ENCODE measurements at places on chromosomes 11 and 22.

DNA sequence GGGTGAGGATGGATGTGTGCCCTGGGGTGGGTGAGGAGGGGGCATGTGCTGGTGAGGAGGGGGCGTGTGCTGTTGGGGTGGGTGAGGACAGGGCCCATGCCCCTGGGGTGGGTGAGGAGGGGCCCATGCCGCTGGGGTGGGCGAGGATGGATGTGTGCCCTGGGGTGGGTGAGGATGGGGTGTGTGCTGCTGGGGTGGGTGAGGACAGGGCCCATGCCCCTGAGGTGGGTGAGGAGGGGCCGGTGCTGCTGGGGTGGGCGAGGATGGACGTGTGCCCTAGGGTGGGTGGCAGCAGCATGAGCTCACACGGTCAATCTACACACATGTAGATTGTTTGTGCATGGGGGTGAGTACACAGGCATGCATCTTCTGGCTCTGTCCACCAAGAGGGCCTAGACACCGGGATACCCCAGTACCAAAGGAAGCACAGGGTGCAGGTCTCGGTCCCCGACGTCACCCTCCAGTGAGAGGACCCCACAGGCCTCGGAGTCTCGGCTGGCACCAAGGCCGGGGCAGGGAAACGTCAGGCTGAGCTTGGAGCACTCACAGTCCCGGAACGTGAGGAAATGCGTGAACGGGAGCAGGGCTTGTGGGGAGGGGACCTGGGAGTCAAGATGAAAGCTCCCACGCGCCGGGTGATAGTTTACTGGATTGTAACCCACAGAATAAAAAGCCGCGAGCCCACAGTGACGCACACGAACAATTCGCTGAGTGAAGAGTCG is 37.4 kb upstream of the TOLLIP start:
- no peak for DNase-seq

DNA sequence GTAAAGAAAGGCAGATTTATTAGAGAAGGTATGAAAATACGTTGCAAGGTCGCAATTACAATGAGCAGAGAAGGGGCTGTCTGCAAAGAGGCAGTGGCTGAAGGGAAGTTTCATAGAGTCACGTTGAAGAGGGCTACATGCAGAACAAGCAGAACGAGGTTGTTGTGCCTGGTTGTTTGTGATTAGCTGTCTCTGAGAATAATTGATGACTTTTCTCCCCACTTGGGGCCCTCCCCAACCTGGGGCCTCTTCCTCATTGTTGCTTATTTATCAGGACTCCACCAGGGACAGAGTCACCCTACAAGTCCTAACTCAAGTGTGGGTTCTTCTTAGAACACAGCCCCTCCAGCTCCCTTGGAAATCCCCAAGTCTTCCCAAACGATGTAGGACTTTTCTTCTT is 29.1 kb downstream of the CSF2RB start:
- no peak for DNase-seq

GRCh38 chr11:60431251-60431650 is 1.9 kb downstream of the MS4A5 start:
- DNase-seq = no peak

DNA sequence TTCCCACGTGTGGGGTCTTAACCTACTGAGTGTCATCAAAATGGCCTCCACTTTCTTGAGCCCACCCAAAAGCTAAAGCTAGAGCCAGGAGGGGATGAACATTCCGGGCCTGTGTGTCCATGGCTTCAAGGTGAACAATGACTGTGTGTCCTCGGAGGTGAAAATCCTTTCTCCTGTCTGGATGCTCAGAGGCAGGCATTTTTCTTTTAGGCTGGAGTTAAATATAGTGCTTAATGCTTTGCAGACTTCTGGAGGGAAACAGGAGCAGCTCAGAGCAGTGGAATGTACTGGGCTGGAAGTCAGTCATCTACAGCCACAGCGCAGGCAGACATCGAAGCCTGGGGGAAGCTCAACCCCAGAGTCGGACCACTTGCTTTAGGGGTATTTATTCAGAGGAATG is 68.6 kb upstream of the TMEM45B start:
- no peak for DNase-seq

DNA sequence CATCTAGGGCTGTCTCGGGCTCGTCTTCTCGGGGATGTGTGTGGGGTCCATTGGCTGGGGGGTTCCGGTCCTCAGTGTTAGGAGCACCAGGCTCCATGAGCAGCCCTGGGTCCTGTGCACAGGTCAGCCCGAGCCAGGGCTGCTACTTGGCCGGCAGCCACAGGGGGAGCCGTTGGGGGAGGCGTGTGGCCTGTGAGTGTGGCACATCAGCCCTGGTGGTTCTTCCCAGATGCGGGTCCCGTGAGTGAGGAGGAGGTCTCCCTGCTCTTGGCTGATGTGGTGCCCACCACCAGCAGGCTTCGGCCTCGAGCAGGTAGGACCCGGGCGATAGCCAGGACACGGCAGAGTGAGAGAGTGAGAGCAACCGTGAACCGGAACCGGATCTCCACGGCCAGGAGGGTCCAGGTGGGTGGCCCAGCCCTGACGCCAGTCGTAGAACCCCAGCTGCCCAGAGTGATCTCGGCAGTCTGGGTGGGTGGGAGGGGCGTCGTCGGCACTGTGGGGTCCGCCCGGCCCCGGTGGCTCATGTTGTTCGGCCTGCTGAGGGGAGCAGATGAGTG is 18.5 kb downstream of the IRF7 start:
- DNase-seq = no peak

DNA sequence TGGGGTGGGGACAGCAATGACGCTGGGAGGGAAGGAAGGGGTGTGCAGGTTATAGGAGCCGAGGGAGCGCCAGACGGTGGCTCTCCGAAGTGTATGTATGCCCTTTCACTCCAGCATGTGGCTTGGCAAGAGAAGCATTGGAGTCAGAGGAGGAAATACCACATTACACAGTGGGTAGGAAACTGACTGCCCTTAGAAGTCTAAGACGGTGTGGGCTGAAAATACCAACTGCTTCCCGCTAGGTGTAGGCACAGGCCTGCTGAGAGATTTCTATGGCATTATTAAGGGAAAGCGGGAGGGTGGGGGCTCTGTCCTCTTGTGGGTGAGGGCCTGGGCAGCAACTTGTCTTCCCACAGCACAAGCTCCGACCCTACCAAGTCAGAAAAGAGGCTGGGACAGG is 44.7 kb downstream of the CACNG2 start:
- DNase-seq = no peak

DNA sequence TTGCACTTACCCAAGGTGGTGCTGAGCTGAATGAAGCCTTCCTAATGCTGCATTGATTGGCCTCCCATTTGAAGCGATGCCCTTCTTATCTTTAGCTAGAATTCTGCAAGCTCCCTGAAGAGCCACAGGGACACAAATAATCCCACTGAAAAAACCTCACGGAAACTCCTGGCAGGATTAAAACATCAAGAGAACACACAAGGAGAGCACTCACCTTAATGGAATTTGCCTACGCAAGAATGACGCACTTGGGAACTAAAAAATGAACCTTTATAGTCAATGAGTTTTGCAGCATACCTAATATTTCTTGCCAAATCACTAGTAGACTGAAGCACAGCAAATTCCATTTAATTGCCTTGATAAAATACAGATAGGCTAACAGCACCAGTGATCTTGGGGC is 232.8 kb upstream of the UBASH3B start:
- no peak for DNase-seq

DNA sequence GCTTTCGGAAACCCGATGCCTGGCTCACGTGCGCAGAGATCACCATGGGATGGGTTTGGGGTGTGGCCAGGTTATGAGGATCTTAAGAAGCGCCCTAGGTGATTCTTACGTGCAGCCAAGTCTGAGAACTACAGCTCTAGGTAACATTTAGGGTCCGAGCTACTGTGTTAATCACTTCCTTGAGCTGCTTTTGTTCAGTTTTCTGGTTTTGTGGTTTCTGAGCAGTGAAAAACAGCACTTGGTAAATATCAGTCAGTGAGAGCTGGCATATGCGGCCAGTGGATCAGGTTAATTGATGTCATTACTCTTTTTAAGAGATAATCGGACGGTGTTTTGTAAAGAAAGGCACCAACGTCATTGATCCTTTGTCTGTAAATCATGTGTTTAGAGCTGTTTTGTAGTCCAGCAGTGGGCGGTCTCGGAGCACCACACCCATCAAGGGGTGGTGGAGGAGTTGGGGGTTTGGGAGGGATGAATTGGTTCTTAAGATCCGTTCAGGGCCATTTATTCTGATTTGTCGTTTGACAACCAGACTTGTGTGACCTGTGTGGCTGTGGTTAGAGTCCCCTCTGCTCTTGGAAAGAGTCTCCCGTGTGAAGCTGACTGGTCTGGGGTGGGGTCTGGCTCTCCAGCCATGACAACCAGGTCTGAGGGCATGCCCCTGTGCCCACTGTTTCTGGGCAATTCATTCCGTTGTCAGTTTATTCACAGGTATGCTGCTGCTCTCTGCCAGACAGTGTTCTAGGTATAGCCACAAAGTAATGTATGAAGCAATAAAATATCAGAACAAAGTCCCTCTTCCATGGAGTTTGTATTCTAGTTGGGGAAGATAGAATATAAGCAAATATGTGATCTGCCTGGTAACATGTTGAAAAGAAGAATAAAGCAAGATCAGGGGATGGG is 61.9 kb upstream of the SORL1-AS1 start:
- no peak for DNase-seq

DNA sequence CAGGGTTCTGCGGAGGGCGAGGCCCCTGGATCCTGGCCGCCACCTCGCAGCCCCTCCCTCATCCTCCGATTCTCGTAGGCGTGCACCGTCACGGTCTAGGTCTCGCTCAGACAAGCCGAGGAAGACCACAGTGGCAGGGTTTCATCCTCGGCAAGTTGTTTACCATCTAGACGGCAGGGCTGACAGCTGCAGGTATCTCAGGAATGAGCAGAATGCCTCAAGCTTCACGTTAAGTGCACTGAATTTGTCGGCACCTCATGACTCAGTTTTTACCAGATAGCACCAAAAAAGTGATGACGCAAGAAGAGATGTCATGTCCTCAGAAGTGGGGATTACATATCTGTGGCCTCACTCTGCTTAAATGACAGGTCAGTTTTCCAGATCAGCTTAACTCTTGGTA is 35.1 kb downstream of the WT1 start:
- peak; percentile 7 for DNase-seq

- peak; percentile 48 for DNase-seq
Measured at GRCh38 chr11:64844330-64845128, at the start of gene CDC42BPG. Gene CDC42BPG (minus strand): TSS chr11:64844653. CDS start chr11:64844569, 84 bp downstream.

- no peak for DNase-seq
Measured at GRCh38 chr11:45472716-45473317, 186.7 kb upstream of the SYT13 start.
